ENCODE measurements at places on chromosomes 6 and 20.

DNA sequence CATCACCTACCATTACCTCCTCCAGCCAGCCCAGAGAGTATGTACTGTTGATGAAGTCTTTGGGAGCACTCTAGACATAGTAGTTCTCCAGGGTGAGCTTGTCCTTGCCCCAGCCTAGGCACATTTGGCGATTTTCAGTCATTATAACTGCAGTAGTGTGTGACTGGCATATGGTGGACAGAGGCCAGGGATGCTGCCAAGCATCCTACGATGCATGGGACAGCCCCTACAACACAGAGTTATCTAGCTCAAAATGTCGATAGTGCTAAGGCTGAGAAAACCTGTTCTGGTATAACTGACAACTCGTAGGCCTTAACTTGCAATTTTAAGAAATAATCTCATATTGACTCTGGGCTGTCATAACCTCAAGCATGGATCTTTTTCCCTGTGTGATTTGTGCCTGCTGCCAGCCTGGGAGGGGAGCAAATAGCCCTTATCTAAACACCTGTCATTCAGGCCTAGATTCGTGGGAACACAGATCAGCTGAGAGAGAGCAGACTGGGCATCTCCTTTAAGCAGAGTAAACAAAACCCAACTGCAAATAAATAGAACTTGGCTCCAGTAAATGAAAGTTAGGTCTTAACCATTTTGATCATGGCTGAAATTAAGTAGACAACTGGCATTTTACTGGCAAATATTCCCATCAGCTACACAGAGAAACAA lies 102.6 kb downstream of the SPTLC3 start:
- DNase-seq = no peak

DNA sequence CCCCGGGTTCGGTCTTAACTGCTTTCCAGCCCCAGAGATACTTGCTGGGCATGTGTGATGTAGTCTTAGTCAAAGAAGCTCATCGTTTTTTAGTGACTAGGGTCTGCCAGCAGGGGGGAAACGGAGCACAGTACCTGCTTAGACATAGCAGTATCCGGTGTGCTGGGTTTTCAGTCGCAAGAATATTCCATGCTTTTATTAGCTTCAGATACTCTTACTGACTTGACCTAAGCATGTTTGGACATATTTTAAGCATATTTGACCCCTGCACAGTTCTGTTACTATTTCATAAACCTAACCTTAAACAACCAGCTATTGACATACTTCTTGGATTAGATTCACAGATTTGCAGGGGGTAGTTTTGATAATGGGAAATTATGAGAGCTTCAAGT lies 3.0 kb downstream of the E2F3 start:
- peak; percentile 54 for DNase-seq

GRCh38 chr6:35497571-35498421 lies 917 bp upstream of the TEAD3 start:
- DNase-seq = peak; percentile 38

GRCh38 chr6:134956032-134956431 lies 6.1 kb upstream of the ALDH8A1 start:
- DNase-seq = no peak
